Posterior cingulate gyrus (tissue), 11 donors: ENCODE measurements at places on chromosomes 7 and 10.
A peak's percentile ranks its signal among the peaks of the same experiment; 100 is the strongest.

- DNase-seq, result no peak
These were observed 231.1 kb upstream of the ADARB2 start for GRCh38 chr10:1968257-1969033.

DNA sequence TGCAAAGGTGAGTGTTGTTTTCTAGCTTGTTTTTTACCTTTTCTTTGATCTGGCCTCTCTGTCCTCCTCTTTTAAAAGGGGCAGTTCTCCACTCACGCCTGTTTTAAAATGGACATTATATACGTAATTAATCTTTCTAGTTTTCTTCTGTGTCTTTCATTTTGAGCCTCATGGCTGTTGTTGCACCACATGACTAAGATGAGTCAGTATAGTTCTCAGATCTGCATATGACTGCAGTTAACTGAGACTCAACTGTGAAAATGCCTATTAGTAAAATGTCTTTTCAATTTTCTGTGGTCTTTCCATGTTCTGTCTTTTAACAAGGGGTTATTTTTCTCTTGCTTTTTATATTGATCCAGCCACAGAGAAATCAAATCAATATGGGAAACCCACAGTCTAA is 296.1 kb downstream of the CDK14 start:
- DNase-seq, result no peak

- DNase-seq, result no peak
These were observed 700.2 kb downstream of the TYW1 start for GRCh38 chr7:67696878-67697277.

- DNase-seq, result peak; percentile 37
These were observed at the start of gene NT5C3A for GRCh38 chr7:33062023-33062781. TSS of gene NT5C3A (minus strand) at chr7:33062776. CDS start at chr7:33062705, 71 bp downstream.

GRCh38 chr10:113379091-113379490 is 173.8 kb upstream of the HABP2 start:
- no peak for DNase-seq

GRCh38 chr7:5083311-5083711 is 37.7 kb downstream of the RBAK start:
- DNase-seq, result no peak

DNA sequence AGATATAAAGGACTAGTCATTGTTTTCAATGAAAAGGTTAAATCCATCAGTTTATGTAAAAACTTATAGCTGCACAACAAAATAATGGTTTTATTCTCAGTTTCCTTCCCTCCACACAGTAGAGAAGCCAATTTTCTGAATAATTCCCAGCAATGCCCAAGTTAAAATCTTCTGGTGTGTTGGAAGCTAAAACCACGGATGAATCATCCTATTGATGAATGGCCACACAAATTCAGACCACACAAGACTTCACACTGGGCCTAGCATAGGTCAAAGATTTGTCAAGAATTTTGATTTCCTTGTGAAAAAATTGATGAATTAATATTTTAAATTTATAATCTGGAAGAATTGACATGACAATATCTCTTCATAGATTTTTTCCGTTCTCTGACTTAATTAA is 617.6 kb downstream of the INHBA start:
- no peak for DNase-seq

- no peak for DNase-seq
These were observed 236.4 kb downstream of the PRPF18 start for GRCh38 chr10:13823096-13823708.
